ENCODE measurements at places on chromosomes 1 and 21.

GRCh38 chr21:26079366-26079765, 91.2 kb downstream of the APP start:
- DNase-seq: peak; percentile 71

DNA sequence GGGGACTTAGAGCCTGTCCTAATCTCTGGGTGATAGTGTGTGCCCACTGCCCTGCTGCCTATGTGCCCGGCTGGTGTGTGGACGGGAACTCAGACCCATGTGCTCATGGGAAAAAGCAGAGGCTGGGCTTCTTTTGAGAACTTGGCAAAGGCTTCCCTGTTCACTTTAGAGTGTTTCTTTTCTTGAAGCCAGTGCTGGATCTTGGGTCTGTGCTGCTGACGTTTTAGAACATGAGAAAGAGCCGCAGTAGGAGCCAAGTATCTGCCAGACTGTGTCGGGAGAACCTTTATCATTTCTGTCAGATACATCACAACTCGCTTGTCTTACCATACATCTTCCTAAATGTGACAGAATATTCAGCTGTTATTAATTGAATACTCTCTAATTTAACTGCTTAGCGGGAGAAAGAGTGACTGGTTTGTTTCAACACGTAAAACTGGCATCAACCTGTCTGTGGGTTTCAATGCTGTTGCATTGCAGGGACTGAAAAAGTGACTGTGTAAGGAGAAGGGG, 195.2 kb downstream of the PBX1 start:
- no peak for DNase-seq

DNA sequence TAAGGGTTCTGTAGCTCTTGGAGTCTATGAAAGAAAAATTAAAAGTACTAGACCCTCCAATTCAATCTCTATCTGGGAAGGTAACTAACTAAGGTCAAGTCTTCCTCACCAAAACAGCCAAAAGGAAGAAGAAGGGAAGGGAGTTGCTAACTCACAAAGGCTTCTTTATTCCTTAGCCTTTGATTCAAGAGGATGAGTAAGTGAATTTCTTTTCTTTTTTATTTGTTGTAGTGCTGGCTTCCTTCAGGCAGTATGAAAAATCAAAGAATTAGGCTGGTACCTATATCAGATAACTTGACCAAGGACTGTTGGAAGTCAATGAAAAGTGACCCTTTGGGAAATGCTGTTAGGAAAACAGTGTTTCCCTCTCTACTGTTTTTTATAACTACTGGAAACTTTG, 144.4 kb upstream of the NRIP1 start:
- DNase-seq: no peak

- DNase-seq: peak; percentile 6
These were observed 43.6 kb downstream of the LRRC7 start for GRCh38 chr1:69611316-69611715.

DNA sequence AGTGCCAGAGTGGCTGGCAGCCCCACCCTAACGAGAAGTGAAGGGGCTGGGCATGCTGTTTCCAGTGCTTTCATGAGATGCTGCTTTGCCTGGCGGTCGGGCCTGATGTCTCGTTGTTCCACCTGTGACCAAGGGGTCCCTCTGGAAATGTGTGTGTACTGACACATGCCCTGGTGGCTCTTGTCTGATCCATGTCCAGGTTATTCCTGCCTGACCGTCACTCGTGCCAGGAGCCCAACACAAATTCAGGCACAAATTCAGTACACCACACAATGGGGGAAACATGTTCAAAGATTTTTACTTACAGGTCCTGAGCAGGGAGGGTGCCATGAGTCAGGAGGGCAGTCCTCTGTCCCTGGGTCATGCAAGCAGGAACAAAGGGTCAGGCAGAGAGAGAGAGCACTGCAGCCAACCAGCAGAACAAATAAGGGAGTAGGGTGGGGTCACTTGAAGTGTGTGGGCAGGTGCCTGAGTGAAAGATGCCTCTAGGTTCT, 76.3 kb downstream of the ADARB1 start:
- no peak for DNase-seq

GRCh38 chr1:121558514-121558913, 373.7 kb downstream of the SRGAP2C start:
- DNase-seq: peak; percentile 90

DNA sequence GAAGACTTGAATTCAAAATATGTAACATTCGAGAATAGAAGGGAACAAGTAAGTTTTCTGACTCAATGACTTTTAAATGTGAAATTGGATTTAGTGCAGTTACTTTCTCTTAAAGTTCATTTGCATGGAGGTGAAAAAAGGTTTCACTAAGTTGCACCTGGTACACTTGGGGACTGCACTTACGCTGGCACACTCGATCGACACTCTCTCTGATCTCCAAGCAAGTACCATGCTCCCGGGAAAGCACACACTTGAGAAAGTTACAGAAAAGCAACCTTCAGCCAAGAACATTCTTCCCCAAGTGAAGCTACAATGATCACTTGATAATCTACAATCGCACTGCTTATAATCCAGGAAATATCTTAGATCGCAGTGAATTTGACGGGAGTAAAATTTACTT, 63.1 kb downstream of the COQ8A start:
- DNase-seq: no peak

- no peak for DNase-seq
These were observed 291.0 kb downstream of the PRDM2 start for GRCh38 chr1:13990939-13991338.

DNA sequence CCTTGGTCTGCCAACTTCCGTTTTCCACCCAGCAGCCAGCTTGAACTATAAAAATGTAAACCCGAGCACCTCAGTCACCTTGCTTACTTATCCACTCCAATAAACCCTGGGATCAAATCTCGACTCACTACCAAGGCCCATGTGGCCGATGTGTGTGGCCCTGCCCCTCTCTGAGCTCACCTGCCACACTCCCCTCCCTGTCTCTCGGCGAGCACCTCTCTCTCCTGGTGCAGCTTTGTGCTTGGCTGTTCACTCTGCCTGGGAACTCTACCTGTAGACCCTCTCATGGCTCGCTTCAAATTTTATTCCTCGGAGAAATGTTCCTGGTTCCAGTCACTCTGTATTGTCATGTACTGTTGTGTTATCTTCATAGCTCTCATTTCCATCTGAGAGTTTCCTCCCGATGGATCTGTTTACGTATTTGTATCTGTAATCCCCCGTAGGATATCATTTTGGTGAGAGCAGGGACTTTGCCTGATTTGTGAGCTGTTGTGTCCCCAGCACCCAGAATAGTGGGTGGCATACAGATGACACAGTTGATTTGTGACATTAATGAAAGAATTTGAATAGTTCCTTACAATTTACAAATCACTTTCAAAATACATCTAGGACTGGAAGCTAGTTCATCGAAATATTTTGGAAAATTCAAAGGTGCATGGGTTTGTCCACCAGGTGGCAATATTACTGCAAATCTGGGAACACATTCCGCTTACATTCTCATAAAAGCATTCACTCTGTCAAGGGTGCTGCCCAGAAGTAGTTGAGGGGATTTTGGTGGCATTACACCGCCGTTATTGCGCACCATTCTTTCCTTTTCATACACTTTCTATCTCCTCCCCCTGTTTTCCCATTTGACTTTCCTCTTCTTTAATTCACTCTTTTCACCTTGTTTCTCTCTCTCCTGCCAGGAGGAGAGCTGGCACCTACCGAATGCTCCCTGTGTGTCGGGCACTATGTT, 95.3 kb downstream of the ABCA4 start:
- peak; percentile 74 for DNase-seq

DNA sequence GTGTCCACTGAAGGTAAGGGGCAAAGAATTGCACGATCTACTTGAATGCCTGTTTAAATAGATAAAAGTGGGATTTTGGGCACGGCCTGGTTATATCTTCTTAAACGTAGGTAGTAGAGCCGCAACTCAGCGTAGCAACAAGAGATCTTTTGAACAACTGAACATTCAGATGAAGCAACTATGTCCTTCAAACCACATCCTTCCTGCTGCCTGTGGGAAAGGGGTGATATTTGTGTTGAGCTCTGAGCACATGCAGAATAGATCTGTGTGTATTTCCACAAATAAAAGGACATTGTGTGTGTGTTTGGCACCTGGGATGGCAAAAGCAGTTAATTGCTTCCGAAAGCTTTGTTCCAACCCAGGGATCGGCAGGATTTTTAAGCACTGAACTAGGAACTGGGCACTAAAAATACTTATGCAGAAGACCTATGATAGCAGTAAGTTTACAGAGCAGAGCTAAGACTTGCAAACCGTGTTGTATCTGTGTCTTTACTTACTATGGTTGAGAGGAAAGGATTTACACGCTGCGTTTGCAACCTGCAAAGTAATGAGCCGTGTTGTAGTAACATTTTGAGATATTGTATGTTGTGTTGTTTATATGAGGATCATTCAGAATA, 333.4 kb downstream of the CHRM3 start:
- DNase-seq: no peak

- DNase-seq: no peak
These were observed 1.0 kb upstream of the S100B start for GRCh38 chr21:46605767-46606426.

DNA sequence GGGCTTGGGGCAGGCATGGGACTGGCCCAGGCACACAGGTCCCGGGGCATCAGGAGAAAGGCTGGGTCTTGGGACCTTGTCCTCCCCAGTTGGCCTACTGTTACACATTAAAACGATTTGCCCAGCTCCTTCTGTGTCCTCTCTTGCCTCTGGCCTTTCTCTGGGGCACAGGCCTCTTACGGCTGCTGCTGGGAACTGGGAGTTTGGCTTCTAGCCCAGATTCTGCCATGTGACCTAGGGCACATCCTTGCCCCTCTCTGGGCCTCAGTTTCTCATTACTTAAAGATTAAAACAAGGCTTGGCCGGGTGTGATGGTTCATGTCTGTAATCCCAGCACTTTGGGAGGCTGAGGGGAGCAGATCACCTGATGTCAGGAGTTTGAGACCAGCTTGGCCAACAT, 14.0 kb downstream of the KDF1 start:
- DNase-seq: no peak

DNA sequence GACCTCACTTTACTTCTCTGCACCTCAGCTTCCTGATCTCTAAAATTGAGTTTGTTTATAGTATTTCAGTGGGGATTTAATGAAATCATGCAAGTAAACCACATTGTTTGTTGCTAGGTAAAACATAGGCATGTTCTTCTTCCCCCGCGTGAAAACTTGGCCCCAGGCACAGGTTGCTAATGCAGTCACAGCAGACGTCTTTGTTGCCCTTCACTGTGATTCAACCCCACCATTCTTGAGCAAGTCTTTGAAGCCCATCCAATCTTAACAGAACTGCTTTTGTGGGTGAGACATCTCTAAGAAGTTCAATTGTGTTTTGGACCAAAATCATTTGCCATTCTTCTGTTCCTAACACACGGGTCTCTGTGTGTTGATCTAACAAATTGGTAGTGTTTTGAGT, 185.5 kb downstream of the ZNF281 start:
- DNase-seq: no peak

DNA sequence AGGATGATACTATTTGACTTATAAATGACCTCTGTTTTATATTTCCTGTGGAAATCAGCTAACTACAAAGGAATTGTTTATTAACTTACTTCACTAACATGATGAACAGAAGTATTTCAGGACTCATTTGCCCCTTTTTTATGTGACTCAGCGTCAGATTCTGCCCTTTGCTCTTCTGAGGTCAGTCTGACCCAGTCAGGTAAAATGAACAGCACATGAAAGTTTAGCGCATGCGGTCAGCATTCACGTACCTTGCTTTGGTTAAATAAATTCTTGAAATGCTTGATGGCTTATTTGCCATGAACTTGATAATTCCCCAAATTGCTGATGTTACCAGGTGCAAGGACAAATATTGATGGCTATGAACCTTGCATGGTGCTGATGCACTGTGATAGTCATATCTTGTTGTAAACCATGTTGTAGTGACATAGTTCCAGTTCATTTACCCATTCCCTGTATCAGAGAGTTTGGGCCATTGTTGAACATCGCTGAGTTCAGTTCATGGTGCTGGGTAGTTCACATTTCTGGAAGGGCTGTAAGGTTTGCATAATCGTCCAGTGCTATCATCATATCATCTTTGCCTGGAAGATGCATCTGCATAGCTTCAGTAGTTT, 133.4 kb downstream of the NFIA start:
- no peak for DNase-seq

DNA sequence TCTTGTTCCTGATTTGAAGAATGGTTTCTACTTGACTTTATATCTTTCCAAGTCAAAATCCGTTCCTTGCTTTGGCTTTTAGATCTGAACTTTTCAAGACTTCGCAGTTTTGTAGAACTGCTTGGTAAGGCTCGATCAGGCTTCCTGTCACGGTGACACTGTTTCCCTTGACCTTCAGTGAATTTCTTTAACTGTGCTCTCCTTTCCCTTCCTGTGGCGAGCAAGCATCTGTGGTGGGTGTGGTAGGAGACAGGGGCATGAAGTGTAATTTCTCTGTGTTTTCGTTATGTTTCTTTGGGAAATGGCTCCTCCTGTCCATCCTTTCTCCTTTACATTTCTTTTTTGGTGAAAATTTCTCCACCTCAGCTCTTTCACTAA, 10.4 kb downstream of the STYXL2 start:
- DNase-seq: no peak

GRCh38 chr1:222057162-222057561, 315.3 kb upstream of the DUSP10 start:
- DNase-seq: no peak

DNA sequence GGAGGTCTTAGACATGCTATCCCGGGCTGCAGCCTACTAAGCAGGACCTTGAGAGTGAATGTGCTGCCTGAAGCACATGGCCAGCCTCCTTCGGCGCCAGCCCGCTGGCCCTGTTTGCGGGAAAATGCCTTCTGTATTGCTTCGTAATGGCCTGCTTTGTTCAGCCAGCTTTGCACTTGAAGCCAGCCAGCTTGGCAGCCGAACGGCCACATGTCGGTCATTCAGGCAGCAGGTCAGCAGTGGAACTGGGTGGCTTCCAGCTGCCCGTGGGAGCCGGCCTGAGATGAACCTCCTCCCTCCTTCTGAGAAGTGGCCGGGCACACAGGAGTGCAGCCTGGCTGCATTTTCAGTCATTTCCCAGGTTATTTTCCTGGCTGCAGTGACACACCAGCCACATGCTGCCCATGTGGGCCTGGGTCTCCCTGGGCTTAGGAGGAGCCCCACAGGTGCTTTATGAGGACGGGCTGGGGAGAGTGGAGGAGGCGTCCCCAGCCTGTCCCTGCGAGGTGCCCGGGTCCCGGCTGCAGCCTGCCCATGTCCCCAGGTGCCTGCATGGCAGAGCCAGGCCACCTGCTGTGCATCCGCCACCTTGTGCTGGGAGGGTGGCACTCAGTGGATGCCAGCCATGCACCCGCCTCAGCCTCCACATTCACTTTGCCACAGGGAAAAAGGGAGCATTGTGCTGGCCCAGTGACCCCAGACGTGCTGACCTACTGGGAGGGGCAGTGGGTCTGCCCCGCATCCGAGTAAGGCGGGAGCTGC, 103.5 kb downstream of the SIK1 start:
- DNase-seq: no peak

- no peak for DNase-seq
These were observed 163.8 kb downstream of the CHRM3 start for GRCh38 chr1:239550178-239550577.

Measured in fibroblast of skin of back (primary cell).